ENCODE measurements at places on chromosomes 3 and 15. TPM values are rescaled to one million over a fixed set of nuclear protein-coding genes. Genes with fewer than 3 reads are reported as not detected.

LRRN1 gene
- polyA plus RNA-seq, result 0.99 TPM

DPPA2 gene
- not detected for polyA plus RNA-seq

CDC25A gene
- 0.30 TPM for polyA plus RNA-seq

CORO2B gene
- 7.7 TPM for polyA plus RNA-seq

RAB5A gene
- 16.0 TPM for polyA plus RNA-seq

PTH1R gene
- 32.0 TPM for polyA plus RNA-seq

HMG20A gene
- polyA plus RNA-seq, result 12.0 TPM

DYNLT2B gene
- polyA plus RNA-seq, result 19.5 TPM

NDN gene
- 7.6 TPM for polyA plus RNA-seq

RPUSD3 gene
- 20.6 TPM for polyA plus RNA-seq

APH1B gene
- 3.1 TPM for polyA plus RNA-seq

CLEC3B gene
- polyA plus RNA-seq, result 31.9 TPM

WDR49 gene
- 0.02 TPM for polyA plus RNA-seq

STXBP5L gene
- polyA plus RNA-seq, result 0.11 TPM

CISH gene
- 21.5 TPM for polyA plus RNA-seq

ANO10 gene
- polyA plus RNA-seq, result 9.3 TPM

IP6K2 gene
- polyA plus RNA-seq, result 105 TPM

FBXL22 gene
- 0.94 TPM for polyA plus RNA-seq

ATP10A gene
- polyA plus RNA-seq, result 0.14 TPM

KCNMB2 gene
- 38.0 TPM for polyA plus RNA-seq

LIPC gene
- polyA plus RNA-seq, result 2.3 TPM

FAM81A gene
- polyA plus RNA-seq, result 0.34 TPM

ATP13A5 gene
- 0.11 TPM for polyA plus RNA-seq

DNAJA4 gene
- polyA plus RNA-seq, result 16.1 TPM

CSPG4 gene
- polyA plus RNA-seq, result 2.9 TPM

TMEM212 gene
- not detected for polyA plus RNA-seq

C2CD4B gene
- polyA plus RNA-seq, result 36.2 TPM
